Immature natural killer cell (primary cell): ENCODE measurements at places on chromosomes 5 and 9.

DNA sequence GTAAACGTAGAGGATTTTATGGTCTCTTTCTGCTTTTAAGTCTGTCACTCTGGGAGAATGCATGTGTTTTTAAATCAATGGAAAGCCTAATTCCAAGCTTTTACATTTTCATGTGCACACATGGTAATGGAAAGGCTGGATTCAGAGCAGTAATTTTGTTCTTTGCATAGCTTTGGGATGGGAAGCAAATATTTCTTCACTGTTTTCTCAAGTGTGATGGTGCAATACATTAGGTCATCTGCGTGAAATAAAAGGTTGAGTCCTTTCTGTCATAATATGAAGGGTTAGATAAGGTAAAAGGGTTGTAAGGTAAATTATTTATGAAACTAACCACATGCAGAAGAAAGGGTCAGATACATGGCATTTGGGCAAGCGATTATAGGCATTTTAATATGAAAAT is 88.2 kb upstream of the NR3C1 start:
- no peaks in the 10 kb centered on the region for H3K36me3 ChIP-seq
- DNase-seq = no peak
- no peak overlapping the region for H3K27ac ChIP-seq
- H3K4me1 ChIP-seq = no peaks in the 10 kb centered on the region
- H3K4me3 ChIP-seq = no peak overlapping the region

DNA sequence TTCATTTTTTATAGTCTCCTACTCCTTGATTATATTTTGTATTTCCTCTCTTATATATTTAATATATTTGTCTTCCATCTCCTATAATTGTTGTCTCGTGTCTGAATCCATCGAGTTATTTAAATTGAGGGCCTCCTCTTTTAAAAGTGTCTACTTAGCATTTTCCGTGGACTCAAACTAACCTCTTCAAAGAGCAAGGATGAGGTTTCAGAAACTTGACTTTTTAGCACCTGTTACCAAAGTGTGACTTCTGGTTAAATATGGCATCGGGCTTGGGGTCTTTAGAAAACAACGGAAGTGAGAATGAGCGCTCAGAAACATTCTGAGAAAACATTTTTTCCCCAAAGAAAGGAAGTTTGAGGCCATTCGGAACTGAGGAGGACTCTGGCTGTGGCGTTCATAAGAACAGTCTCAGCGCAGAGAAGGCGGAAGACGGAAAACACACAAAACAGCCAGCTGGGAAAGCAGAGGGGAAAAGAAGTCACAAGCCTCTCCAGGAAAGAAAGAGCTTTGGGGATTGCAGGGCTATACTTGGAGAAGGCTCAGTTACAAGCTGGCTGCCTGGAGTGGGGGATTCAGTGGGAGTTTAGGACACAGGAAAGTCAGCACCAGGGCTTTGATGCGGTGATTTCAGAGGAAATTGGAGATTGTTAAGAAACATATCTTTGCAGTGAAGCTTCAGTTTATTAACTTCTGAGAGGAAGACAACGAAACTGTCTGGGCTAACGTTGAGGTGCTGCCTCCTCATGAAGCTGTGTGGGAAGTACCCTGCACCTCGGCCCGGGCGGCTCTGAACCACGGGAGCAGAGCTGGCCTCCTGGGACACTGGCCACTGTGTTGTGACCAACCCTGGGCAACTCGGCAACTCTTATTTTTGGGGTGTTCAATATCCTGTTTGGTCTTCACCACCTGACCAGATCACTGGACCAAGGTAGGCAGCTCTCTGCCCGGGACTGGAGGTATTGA is 25.1 kb upstream of the IRX2 start:
- H3K4me1 ChIP-seq = no peaks in the 10 kb centered on the region
- H3K27me3 ChIP-seq = no peaks in the 10 kb centered on the region
- H3K27ac ChIP-seq = no peak overlapping the region
- no peak for DNase-seq
- H3K36me3 ChIP-seq = no peaks in the 10 kb centered on the region

DNA sequence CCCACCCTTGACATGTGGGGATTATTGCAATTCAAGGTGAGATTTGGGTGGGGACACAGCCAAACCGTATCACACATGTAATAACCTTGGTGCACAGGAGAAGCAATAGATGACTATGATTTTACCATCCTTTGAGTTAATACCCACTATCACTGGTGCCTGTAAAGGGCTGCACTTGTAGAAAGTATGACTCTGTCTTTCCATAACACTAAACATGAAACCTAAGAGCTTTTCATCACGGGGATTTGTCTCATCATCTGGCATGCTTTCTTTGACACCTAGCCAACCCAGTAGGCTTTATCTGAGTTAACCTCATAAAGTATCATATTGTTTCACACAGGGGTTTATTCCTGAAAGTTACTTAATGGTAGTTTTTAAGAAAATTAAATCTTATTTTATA is 188.9 kb upstream of the TNC start:
- H3K27ac ChIP-seq = no peak overlapping the region
- no peaks in the 10 kb centered on the region for H3K36me3 ChIP-seq
- H3K4me1 ChIP-seq = no peaks in the 10 kb centered on the region
- peaks cover 2% of the 10 kb centered on the region for H3K27me3 ChIP-seq
- DNase-seq = no peak

GRCh38 chr9:130226112-130226511 is 39.4 kb upstream of the HMCN2 start:
- H3K4me3 ChIP-seq = no peak overlapping the region
- H3K36me3 ChIP-seq = no peaks in the 10 kb centered on the region
- DNase-seq = no peak
- H3K27me3 ChIP-seq = no peaks in the 10 kb centered on the region

- H3K4me3 ChIP-seq = no peak overlapping the region
- H3K36me3 ChIP-seq = peaks cover 38% of the 10 kb centered on the region
- H3K4me1 ChIP-seq = no peaks in the 10 kb centered on the region
- no peak overlapping the region for H3K27ac ChIP-seq
Measured at GRCh38 chr9:97473717-97474116, 27.7 kb upstream of the TMOD1 start.

- H3K27me3 ChIP-seq = peaks cover 7% of the 10 kb centered on the region
- H3K36me3 ChIP-seq = peaks cover 6% of the 10 kb centered on the region
- peaks cover 25% of the 10 kb centered on the region for H3K4me1 ChIP-seq
Measured at GRCh38 chr9:136229096-136230065, 16.2 kb downstream of the QSOX2 start.

DNA sequence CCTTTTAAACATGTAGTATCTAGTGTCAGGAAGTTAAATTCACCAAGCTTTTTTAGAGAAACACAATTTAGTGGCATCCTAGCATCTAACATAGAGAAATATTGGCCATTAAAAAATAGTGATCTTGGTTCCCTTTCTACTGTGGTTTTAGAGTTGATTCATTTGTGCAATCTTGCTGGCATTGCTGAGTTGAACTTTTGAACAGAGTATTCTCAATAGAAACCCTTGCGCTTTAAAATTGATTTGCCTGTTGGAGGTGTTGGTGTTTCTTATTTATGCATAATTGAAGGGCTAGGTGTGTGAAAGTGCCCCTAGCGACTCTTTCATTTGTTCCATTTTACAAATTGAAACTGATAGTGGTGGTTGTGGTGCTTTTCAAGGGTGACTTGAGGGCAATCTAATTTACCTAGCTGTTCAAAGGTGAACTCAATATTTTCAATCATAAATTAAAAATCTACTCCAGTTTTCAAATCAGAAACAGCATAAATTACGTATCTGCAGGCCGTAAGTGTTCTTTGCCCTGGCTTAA is 73.0 kb upstream of the MPDZ start:
- no peak overlapping the region for H3K4me3 ChIP-seq
- no peak overlapping the region for H3K27ac ChIP-seq
- no peaks in the 10 kb centered on the region for H3K36me3 ChIP-seq

GRCh38 chr5:88279584-88279983 is 10.9 kb upstream of the TMEM161B start:
- H3K36me3 ChIP-seq = peaks cover 26% of the 10 kb centered on the region
- no peak for DNase-seq
- no peaks in the 10 kb centered on the region for H3K4me1 ChIP-seq
- no peak overlapping the region for H3K4me3 ChIP-seq
- H3K27me3 ChIP-seq = no peaks in the 10 kb centered on the region
- H3K27ac ChIP-seq = no peak overlapping the region

- H3K27me3 ChIP-seq = no peaks in the 10 kb centered on the region
- no peak for DNase-seq
- H3K36me3 ChIP-seq = no peaks in the 10 kb centered on the region
- H3K4me3 ChIP-seq = no peak overlapping the region
- H3K27ac ChIP-seq = no peak overlapping the region
- no peaks in the 10 kb centered on the region for H3K4me1 ChIP-seq
Measured at GRCh38 chr9:17970277-17970676, 391.4 kb downstream of the SH3GL2 start.
